ENCODE measurements at places on chromosomes 7 and 10.
A peak's percentile ranks its signal among the peaks of the same experiment; 100 is the strongest.

DNA sequence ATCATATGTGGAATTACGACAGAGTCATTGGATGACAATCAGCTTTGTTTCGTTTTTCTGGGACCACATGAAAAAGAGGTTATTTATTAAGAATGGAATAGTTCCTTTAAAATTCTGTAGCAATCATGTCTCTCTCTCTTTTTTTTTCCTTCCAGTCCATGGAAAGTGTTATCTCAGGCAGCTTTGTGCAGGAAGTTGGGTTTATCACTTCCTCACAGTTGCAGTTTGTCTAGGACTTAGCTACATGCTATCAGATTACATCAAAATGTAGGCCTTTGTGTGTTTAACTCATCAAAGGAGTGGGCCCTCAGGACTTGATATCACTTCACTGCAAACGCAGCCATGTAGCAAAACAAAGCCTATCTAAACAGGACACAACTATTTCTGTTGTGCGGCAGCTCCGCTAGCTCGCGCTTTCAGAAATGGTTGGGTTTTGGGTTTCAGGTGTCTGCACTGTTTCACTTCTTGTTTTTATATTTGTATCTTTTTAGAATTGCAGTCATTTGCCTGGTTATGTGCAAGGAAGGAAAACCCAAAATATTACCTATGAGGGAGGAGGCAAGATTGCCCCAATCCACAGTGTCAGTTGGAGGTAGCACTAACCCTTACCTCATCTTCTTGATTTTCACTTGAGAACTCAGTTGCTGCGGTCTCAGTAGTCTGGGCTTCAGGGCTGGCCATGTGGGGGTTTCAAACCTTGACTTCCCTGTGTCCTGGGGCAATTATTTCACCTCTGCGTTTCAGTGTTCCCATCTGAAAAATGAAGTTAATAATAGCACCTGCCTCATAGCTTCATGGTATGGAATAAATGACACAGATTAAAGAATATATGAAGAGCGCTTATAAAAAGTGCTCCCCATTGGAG lies 66.7 kb downstream of the HHEX start:
- DNase-seq: no peak

DNA sequence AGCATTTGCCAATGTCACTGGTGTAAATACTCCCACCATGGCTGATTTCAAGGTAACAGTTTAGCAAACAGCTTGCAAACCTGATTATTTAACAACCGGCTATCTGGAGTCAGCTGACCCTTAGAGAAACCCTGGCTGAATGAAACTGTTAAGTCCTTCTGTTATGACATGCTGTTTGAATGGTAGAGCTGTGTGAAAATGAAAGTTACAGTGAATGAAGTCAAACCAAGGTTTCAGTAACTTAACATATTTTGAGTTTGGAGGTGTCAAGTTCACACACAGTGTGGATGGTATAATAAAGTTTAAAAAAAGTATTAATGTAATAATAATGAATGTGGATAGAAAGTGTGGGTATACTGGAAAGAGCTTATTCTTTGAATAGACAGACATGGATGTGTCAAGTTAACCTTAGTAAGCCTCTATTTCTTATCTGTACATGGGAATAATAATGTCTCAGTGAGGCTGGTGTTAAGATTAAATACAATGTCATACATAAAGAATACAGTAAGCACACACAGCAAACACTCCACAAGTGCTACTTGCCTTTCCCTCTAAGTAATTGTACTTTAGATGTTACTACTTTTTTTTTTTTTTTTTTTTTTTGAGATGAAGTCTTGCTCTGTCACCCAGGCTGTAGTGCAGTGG lies 150.4 kb downstream of the TAX1BP1 start:
- DNase-seq: no peak

GRCh38 chr10:15510963-15511362 lies 139.9 kb upstream of the FAM171A1 start:
- no peak for DNase-seq

DNA sequence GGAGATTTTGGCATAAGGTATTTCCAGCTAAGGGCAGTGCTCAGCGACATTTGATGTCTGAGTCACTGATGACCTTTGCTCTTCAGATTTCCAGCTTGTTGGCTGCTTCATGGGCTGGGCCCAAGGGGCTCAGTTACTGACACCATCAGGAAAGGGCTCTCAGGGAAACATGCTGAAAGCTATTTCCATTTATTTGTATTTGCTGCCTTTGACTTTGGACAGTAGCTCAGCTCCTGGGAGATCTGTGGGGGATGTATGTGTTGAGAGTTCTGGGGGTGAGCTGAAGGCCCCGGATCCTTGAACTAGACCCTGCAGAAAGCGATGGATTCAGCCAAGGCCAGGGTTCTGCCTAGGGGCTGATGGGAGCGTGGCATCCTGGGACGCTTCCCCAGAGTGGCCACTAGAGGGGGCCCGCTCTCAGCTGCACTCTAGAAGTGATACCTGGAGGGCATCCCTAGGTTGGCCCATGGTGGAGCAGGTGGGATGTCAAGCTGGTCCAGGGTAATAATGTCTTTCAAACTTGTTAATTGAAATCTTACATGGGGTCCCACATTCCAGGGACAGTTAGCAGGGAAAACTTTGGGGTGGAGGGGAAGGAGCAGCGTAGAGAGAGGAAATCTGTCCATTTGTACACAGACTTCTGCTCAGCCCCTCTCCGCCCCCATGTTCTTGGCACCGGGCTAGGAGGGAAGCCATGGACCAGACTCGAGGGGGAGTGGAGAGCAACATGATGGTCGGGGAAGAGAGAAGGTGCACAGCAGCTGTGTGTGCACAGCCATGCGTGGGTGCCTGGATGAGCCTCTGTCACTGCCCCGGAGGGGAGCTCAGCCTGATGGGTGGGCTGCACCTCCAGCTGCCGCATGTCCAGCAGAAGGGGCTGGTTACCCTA lies 3.0 kb upstream of the BTBD16 start:
- DNase-seq: peak; percentile 48

GRCh38 chr10:75492173-75492925 lies 60.9 kb downstream of the LRMDA start:
- DNase-seq: no peak

GRCh38 chr7:75842836-75843446 lies 29.3 kb upstream of the CCL24 start:
- no peak for DNase-seq

GRCh38 chr7:117165656-117166055 lies 157.2 kb downstream of the WNT2 start:
- no peak for DNase-seq

GRCh38 chr10:112536663-112537062 lies 89.6 kb downstream of the VTI1A start:
- DNase-seq: no peak

Data from right cardiac atrium (tissue), 5 donors.